A549 treated with RU486 at 1 μM for 4 hours (cell line): ENCODE measurements at places on chromosomes 7 and 10. TPM values are rescaled to one million over a fixed set of nuclear protein-coding genes. Genes with fewer than 3 reads are reported as not detected.

The MYO1G gene
- 0.07 to 0.20 TPM (median 0.13 TPM) in 5 replicates for total RNA-seq

The ENTPD1 gene
- 0.09 to 0.12 TPM in 2 of 5 replicates, not detected in the others for total RNA-seq

The SPDYE1 gene
- not detected in 5 replicates for total RNA-seq

The KLF14 gene
- 0.05 to 0.06 TPM in 2 of 5 replicates, not detected in the others for total RNA-seq

The TMEM140 gene
- total RNA-seq = 1.1 to 2.0 TPM (median 1.4 TPM) in 5 replicates
